Stimulated activated CD4-positive, alpha-beta T cell treated with anti-CD3 and anti-CD28 coated beads, Interleukin-1b, Interleukin-23, amount 100 ng/mL, for 48 hours (primary cell): ENCODE measurements at places on chromosomes 5 and 9.

GRCh38 chr5:74816875-74817274 is 49.3 kb downstream of the FAM169A start:
- no peak for DNase-seq

DNA sequence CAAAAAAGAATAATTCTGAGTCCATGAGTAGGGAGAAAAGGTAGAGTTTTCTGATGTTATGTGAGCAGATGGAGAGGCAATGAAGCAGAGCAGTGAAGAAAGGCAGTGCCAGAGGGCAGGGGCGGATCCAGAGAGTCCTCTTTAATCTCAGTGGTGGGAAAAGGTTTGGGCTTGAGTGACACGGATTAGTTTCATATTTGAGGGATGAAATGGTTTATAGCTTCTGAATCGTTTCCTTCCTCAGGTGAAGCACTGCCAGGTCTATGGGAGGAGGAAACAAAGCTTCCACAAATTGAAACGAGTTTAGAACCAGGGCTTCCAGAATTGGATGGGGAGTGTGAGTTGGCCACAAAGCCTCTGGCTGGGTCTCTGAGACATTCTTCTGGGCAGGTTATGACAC is 517.0 kb upstream of the PAPPA start:
- no peak for DNase-seq

GRCh38 chr5:118614731-118615456 is 373.5 kb downstream of the DTWD2 start:
- DNase-seq, result no peak

- no peak for DNase-seq
Measured at GRCh38 chr5:2430606-2431005, 320.9 kb downstream of the IRX2 start.

DNA sequence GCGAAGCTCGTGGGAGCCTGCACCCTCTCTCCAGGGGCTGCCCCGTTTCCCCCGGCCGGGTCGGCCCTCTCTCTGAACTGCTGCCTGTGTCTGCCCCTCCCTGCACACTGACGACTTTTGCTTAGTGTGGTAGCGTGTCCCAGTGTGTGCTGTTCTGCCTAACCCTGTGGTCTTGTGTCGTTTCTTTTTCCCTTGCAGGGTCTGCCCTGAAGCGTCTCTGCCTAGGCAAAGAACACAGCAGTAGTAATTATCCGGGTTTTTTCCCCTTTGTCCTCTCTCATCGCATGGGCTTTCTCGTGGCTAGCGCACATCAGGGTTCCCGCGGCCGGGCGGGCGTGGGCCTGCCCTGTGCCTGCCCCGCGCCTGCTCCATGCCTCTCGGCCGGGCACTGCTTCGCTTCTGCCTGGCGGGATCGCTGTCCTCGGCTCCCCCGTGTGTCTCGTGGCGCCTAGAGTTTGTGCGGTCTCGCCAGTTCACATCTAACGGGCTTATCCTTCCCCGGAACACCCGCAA is 122.7 kb downstream of the WNK2 start:
- DNase-seq, result no peak

GRCh38 chr5:82050955-82051354 is 79.1 kb downstream of the ATG10 start:
- no peak for DNase-seq

DNA sequence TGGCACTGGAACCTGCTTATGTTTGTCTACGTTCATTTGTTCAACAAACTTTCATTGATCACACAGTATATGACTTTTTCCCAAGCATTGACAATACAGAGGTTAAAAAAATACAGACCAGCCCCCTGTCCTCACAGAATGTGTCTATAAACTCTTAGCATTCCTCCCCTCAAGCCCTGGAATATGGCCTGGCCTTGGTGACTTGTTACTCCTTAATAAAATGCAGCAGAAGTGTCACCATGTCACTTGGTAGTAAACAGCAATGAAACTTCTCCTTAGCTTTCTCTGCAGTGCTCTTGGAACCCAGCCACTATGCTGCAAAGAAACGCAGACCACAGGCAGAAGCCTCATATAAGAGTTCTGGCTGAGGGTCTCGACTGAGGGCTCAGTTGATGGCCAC is 19.1 kb upstream of the SLC1A3 start:
- DNase-seq, result no peak

GRCh38 chr9:105171076-105171475 is 73.4 kb upstream of the SLC44A1 start:
- no peak for DNase-seq
